Fibroblast of villous mesenchyme (primary cell): ENCODE measurements at places on chromosomes 5 and 9. TPM values are rescaled to one million over a fixed set of nuclear protein-coding genes. Genes with fewer than 3 reads are reported as not detected.

GRCh38 chr9:32627394-32627954, 8.0 kb downstream of the TAF1L start:
- DNase-seq: no peak

- no peak for DNase-seq
These were observed 8.4 kb upstream of the PPP1R2B start for GRCh38 chr5:156841737-156842136.

Gene MAMDC4
- 1.6 and 3.0 TPM in 2 replicates for total RNA-seq

GRCh38 chr5:118439831-118440230, 548.5 kb downstream of the DTWD2 start:
- DNase-seq: no peak

DNA sequence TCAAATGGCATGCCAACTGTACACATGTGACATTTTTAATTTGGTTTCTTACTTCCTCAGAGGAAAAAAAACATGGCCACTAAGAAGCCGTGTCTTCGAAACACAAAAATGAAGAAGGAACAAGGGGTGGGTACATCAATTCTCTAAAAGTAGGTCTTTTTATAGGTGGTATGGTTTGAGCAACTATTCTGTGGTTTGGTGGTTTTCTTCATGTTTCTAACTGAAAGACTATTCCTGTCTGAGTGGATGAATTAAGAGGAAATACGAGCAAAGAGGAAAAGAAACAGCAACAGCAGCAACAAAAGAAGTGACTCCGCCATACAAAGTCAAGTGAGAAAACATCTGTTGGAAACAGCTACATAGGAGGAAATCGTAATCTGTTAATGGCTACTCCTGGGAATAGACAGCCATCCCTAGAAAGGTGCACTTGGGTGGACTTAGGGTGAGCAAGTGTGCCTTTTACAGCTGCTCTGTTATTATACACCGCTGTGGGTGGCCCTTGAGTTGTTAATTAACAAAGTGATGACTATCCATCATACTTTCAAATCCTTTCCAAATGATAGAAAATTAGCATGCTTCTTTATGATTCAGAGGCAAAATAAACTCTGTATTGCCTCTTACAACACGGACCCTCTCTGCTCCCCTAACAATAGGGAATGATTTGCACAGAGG, 575.8 kb downstream of the TLE1 start:
- DNase-seq: no peak

Gene PCDHB1
- total RNA-seq: not detected in 2 replicates

GRCh38 chr5:1415626-1416360, 29.4 kb downstream of the SLC6A3 start:
- DNase-seq: no peak

Gene NR4A3
- under 0.01 TPM in 2 replicates for total RNA-seq

DNA sequence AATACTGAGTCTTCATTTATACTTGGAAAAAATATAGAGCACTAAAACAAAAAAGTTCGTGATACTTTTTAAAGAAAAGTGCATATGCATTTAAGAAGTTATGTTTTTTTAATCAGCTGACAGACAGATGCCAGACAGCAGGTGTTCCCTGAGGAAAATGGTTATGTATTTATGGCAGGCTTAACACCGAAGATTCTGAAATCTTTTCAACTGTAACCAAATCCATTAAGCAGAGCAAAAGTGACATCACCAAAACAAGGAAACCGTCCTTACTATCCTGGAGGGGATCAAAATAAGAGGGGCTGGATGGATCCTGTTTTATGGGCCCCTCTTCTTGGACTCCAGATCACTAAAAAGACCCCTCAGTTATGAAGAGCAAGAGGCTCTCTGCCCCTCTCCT, 404.9 kb upstream of the ADAMTS16 start:
- no peak for DNase-seq

GRCh38 chr9:114055894-114056293, 22.2 kb downstream of the AMBP start:
- DNase-seq: no peak

Gene PCDHGA4
- 4.5 and 7.3 TPM in 2 replicates for total RNA-seq

GRCh38 chr9:131981116-131981776, 98.4 kb downstream of the MED27 start:
- peak; percentile 37 for DNase-seq

DNA sequence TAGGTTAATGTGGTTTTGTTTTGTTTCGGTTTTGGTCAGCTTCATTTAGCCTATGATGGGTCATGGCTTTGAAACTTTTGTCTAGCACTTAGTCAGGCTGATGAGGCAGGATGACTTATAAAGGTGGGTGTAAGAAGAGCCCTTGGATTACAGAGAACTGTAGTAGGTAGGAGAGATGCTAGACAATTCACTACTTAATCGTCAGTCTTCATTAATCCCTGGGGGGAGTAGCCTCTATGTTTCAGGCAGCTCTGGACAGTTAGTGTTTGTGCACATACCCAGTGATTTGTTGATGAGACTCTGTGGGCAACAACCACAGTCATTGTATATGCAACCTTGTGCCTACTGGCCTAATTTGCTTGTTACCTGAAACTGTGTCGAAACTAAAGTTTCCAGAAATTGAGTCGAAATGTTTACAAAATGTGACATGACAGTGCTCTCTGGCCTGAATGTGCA, 113.3 kb downstream of the MTREX start:
- peak; percentile 38 for DNase-seq

DNA sequence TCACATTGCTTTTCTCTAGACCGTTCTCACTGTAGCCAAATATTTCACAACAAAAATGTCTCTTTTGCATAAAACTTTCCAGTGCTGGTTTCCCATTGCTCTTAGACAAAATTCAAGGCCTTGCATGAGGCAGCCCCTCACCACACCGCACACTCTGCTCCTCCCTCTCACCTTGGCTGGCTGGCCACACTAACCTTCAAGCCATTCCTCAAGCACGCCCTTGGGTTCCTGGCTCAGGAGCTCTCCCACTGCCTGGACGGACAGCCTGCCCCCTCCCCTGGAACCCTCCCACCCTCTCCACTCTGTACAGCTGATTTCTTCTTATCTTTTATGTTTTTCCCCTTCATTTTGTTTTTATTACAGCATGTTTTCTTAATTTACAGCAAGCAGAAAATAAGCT, 83.2 kb downstream of the PDZD2 start:
- DNase-seq: no peak

Gene OLFML2A
- 4.3 and 5.5 TPM in 2 replicates for total RNA-seq

DNA sequence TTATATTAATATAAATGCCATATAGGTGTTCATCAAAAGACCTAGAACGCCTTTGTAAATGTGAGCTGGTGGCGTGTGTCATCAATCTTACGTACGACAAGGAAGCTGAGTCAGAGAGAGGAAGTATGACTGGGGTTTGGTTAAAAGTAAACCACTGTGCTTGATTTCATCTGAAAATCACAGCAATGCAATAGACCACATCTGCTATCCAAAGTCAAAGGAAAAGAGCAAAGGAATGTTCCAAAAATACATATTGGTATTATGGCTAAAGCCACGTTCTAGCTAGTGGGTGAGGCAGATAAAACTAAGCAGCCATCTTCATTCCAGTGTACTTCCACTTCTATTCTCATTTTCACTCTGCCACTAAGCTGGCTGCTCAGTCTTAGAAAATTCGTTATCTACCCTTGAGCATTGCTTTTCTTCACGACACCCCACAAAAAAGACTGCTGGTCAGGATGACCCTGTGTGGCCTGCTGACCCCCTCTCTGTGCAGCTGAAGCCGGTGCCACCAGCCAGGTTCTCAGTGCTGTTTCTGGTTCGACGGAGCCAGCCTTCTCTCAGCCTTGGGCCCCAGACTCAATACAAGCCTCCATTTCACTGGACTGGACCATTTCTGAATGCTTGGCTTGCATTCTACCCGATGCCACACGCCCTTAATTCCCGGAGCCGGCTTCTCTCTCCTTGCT, 23.8 kb downstream of the SHC3 start:
- DNase-seq: peak; percentile 80

- peak; percentile 52 for DNase-seq
These were observed 4.5 kb downstream of the RNF208 start for GRCh38 chr9:137217276-137218211.

Gene DMRT2
- not detected in 2 replicates for total RNA-seq

- peak; percentile 100 for DNase-seq
These were observed 135.2 kb downstream of the PCSK1 start for GRCh38 chr5:96297867-96298266.

GRCh38 chr5:16773991-16774390, 157.2 kb upstream of the RETREG1 start:
- peak; percentile 89 for DNase-seq
